ENCODE measurements at places on chromosomes 7 and 10.

GRCh38 chr10:111037858-111038257 lies 39.0 kb upstream of the ADRA2A start:
- no peak for DNase-seq

DNA sequence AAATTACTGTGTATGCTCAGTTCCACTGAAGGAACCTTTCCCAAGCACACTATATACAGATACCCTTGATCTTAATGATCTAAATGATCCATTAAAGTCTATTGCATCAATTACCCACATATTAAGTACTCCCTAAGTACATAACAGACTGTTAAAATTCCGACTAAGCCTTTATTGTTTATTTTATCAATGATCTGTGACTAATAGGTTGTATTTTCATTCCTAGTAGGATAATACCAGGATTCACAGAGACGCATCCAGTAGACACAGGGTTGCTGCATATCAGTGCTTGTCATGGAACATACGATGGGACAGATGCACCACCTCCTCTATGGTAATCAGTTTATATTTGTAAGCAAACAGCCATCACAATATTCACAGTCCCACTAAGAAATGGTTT lies 159.6 kb upstream of the SLC26A5 start:
- no peak for DNase-seq

- DNase-seq = no peak
Observed at GRCh38 chr10:1685699-1686490, 51.4 kb downstream of the ADARB2 start.

- peak; percentile 14 for DNase-seq
Observed at GRCh38 chr7:83579740-83580139, 69.2 kb downstream of the SEMA3E start.

- DNase-seq = no peak
Observed at GRCh38 chr7:156379324-156380070, 261.1 kb upstream of the RNF32 start.

DNA sequence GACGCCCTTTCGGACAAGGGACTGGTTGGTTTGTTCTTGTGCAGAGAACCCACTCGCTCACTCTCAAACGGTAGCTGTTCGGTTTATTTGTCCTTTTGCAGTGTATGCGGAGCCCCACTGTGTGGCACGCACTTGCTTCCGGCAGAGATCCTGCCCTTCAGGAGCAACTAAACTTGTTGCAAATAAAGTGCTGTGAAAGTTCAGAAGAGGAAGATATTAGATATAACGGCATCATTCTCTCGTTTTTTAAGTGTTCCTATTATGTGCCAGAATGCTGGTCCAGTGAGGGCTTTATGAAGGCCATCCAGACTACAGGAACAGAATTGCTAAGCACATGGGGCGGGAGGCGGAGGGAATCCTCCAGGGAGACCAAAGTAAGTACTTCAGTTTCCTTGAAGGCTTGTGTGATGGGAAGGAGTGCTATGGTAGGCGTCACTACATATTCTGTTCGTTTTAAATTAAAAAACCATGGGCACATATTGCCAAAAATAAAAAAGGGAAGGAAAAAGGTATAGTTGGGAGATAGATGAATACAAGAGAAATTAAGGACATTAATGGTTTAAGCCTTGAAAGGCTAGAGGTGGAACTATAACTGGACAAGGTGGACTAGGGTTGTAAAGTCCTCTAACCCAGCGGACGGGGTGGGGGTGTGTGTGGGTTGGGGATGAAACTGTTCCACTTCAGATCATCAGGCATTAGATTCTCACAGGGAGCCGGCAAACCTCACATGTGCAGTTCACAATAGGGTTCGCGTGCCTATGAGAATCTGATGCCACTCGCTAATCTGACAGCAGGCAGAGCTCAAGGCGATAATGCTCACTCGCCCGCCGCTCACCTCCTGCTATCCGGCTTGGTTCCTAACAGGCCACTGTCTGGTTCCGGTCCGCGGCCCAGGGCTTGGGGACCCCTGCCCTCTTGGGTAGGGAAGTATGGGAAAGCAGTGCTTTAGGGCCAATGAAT lies 704 bp upstream of the ERLIN1 start:
- peak; percentile 57 for DNase-seq

DNA sequence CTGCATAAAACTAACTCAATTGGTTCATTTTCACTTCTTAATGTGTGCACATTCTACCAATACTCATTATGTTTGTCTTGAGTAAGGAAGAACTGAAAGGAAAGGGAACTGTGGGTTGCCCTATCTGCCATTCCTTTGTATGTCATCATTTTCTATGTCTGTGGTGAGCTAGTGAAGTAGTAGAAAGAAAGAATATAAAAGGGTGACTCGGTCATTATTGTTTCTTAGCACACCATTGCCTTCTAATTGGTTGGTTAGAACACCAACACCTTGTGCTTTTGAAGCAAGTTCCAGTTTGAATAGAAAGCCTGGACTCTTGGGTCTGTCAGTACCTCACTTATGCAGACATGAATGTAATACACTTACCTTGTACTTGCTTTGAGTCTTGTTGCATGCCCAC lies 64.3 kb upstream of the MDFIC start:
- DNase-seq = peak; percentile 79

GRCh38 chr10:132269266-132270230 lies 38.2 kb downstream of the STK32C start:
- no peak for DNase-seq

DNA sequence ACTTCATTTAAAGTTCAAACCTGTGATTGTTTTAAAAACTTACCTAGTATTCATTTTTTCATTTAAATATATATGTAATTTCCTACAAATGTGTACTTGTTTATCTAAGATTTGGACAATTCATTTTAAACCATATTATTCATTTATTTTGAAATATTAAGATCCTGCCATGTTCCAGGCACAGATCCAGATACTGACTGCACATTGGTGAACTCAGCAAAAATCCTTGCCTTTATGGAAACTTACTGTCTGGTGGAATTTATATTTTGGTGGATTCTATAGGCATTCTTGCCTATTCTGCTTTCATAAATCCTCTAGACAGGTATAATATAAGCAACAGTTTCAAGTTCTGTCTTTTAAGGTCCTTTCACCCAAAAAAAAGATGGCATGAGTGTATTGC lies 48.3 kb upstream of the RPA3 start:
- DNase-seq = no peak

GRCh38 chr7:88169717-88170320 lies 50.0 kb downstream of the SRI start:
- DNase-seq = peak; percentile 29

DNA sequence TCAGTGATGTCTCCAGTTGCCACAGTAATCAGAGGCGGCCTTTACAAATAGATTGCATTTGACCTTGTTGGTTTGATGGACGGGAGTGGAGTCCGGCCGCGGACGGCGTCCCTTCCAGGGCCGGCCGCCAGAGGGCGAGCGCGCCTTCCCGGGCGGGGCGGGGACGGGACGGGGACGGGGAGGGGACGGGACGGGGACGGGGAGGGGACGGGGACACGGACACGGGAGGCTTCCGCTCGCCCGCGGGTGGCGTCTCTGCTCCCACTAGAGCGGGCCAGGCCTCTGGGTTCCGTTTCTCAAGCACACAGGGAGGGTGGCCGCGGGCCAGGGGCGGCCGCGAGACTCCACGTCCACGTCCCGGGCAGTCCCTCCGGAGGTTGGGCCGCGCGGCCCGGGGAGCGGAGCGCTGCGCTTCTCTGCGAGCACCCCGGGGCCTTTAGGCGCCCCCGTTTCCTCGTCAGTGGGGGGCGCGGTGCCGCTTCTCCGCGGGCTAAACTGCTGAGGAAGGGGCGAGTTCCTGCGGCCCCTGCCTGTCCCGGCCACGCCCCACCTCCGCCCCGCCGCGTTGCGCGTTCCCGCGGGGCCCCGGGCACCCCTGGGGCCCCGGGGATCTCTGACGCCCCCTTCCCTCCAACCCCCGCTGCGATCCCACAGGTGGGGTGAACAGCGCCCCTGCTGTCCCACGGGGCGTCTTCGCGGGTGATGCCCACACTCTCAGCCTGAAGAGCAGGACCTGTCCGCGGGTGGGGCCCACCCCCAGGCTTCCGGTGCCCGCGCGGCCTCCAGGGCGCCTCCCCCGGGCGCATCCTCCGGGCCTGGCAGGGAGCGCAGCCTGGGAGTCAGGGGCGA lies 84.2 kb upstream of the MKI67 start:
- DNase-seq = peak; percentile 61

DNA sequence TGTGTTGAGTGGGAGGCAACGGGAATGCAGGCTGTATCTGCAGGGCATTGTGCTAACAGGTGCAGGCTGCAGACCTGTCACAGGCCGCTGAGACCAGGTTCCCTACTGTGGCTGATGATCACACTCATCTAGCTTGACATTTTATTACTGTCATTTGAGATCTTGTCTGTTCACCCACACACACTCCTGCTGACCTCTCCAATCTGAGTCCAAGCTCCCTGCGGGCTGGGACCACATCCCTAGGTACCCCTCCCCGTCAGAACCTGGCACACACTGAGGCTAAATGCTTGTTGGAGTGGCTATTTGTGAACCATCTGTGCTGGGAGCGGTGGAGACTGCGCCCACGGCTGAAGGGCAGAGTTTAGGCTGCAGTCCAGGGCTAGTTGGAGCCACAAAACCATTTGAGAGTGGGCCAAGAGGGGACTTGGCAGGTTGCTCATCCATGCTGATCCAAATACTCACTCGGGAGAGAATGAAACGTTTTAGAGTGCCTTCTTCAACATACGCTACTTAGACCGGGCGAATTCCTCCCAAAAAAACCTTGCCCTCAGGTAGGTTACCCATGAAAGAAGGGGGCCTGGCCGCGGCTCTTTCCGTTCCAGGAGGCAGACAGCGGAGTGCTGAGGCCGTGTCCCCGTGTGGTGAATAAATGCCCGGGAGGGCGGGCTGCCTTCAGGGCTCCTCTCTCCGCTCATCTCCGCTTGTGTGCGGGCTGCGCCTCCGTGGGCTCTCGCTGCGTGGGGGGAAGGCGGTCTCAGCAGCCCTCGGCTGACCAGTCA lies 164.4 kb downstream of the RGS10 start:
- DNase-seq = no peak

GRCh38 chr7:36490419-36490830 lies 100.8 kb downstream of the ANLN start:
- no peak for DNase-seq

DNA sequence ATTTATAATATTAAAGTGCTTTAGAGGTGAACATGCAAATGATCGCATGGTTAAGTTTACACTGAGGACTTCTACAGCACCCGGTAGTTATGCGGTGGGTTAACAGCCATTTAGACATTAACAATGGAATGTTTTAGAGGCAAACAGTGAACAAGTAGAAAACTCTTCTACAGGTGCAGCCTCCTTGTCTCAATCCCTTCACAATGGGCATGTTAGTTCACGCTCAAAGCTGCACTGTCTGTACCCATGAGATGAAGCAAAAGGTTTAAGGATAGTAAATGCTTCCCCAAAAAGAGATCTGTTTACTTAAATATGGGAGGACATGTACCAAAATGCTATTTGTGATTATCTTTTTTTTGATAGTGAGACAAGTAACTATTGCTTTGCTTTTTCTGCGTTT lies 25.1 kb downstream of the PUS7 start:
- peak; percentile 23 for DNase-seq

Measured in kidney tubule cell (primary cell).